ENCODE measurements at places on chromosomes 5 and 9.

- no peak for DNase-seq
Measured at GRCh38 chr5:5483880-5484598, 61.6 kb downstream of the ICE1 start.

GRCh38 chr9:23798325-23798724, 27.7 kb downstream of the ELAVL2 start:
- no peak for DNase-seq

DNA sequence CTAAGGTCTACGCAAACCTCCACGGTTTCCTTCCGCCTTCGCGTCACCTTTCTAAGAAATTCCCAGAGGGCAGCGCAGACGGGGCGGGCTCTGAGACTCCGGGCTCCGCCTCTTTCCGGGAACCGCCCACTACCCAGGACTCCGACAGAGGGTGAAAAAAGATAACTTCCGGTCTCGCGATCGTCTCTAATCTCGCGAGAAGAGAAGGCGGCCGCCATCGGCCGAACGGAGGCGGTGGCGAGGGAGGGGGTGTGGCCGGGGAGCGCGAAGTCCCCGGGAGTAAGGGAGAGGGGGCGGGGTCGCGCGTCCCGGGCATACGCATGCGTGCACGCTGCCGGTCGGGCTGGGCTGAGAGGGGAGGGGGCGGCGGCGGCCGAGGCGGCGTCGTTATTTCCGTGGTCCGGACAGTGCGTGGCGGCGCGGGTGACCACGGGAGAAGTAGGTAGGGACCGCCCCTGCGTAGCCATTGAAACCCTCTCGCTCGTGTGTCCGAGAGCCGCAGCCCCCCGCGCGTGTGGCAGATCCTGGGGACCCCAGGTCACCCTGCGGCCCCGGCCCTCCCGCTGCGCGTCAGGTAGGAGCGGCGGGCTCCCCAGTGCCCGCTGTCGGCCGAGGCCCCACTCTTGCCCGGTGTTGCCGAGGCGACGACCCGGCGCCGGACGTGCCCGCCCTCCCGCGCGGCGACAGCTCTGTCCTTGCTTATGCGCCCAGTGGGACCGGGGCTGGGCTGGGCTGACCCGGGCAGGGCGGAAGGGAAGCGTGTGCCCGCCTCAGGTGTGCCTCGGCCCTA, at the start of gene NAA35:
NAA35 (plus strand) TSS at position 315 of the 790 bp plus-strand sequence. CDS start 1,014 bp downstream, outside the sequence.
- DNase-seq, result peak; percentile 99

- DNase-seq, result no peak
Measured at GRCh38 chr5:91384671-91385430, 1.7 kb upstream of the ARRDC3 start.

Measured in activated T-cell treated with anti-CD3 and anti-CD28 coated beads for 48 hours (primary cell).